ENCODE measurements at places on chromosomes 5 and 9. TPM values are rescaled to one million over a fixed set of nuclear protein-coding genes. Genes with fewer than 3 reads are reported as not detected.

DNA sequence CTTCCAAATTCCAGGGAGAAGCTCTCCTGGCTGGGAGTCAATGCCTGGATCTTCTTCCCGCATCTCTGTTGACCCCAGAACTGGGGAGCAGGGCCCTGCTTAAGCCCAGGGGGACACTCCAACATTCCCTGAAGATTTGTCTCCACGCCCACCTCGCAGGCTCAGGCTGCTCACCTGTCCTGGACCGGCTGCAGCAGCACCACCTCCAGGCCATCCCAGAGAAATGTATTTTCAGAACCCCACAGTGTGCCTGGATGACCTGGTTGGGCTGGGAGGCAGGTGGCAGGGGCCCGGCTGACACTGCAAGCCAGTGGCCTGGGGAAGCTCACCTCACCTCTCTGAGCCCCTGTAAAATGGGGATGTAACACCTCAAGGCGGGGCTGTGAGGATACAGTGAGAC, 27.1 kb upstream of the ZBTB43 start:
- DNase-seq: no peak

DNA sequence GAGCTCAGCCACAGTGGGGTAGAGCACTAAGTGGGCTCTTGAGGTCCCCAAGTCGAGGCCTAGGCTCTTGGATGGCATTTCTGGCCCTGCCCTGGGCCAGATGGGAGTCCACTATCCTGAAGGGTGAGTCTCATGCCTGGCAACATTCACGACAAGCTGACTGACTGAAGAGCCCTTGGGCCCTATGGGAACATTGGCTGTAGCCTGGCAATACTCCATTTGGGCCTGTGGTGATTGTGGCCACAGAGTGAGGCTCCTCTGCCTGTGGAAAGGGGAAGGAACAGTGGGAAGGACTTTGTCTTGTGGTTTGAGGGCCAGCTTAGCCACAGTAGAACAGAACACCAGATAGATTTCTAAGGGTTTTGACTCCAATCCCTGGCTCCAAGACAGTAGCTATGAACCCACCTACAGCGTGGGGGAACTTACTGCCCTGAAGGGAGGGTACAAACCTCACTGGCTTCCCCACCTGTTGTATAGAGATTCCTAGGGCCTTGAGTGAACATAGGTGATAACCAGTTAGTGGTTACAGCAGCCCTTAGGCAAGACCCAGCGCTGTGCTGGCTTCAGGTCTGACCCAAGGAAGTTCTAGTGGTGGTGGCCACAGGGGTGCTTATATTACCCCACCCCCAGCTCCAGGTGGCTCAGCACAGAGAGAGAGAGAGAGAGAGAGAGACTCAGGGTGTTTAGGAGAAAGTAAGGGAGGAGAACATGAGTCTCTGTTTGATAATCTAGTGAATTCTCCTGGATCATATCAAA, 72.4 kb downstream of the KIAA0825 start:
- no peak for DNase-seq

- DNase-seq: no peak
Measured at GRCh38 chr9:96483733-96484390, 33.9 kb downstream of the HABP4 start.

The C5orf22 gene
- 20.0 TPM for total RNA-seq

GRCh38 chr5:418162-419121, 24.5 kb upstream of the EXOC3 start:
- DNase-seq: peak; percentile 33

The GTF2H2C gene
- total RNA-seq: 36.2 TPM

GRCh38 chr9:88994469-88995199, 3.4 kb downstream of the S1PR3 start:
- DNase-seq: peak; percentile 71

- no peak for DNase-seq
Measured at GRCh38 chr9:131097948-131098278, 1.6 kb downstream of the AIF1L start.
